ENCODE measurements at places on chromosomes 3 and 15.

GRCh38 chr3:85837402-85837801 lies 878.6 kb downstream of the CADM2 start:
- DNase-seq, result no peak

DNA sequence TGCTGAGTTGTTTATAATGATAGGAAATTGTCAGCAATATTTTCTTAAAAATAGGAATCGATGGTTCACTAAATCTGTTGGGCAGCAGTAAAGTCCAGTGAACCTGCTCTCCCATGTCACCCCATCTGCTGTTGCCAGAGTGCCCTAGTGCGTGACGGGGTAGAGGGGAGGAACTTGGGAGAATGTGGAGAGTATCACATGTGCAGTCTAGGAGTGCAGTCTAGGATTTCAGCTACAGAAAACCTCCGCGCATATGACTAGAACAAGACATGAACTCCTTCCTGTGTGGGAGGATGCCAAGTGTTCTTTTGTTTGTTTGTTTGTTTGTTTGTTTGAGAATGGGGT lies 74.6 kb upstream of the ACAD9 start:
- DNase-seq, result no peak

DNA sequence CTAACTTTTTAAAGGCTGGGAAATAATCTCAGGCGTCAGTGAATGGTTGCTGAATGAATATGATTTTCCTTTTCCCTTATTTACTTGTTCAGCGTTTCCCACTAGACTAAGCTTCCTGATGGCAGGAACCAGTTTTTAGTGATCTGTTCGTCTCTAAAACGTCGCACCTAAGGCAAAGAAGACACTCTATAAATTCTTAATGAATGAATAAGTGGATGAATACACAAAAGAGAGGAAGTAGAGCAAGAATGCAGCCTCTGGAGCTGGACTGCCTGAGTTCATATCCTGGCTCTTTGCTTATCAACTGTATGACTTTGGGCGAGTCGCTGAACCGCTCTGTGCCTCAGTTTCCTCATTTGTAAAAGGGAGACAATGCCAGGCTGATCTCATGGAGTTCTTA lies 38.7 kb downstream of the WNT7A start:
- no peak for DNase-seq

DNA sequence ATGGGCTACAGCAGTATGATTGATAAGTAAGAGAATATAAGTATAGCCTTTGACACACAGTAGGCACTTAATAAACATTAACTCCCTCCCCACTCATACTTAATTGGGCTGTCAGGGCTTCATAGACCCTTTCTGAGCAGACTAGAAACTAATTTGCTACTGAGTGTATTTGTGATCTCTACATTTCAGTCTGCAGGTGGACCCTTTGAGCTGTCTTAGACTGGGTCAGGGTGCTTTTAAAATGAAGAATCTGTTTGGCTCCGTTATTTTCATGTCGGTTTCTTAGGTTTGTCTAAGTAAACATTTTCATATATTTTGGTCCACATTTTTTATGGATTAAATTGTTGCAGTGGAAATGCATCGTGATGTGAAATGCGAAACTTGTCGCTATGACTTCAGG lies 50.3 kb upstream of the SELENOK start:
- no peak for DNase-seq

DNA sequence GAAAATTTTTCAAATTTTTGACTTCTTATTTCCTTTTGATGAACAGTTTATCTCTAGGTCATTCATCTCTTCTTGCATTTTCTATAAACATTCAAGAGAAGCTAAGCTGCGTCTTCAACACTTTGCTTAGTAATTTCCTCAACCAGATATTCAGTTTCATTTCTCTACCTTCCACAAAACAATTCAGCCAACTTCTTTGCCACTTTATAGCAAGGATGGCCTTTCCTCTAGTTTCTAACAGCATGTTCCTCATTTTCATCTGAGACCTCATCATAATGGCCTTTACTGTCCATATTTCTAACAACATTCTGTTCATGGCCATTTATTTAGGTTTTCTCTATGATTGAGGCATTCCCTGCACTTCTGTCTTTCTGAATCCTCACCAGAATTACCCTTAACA lies 90.0 kb downstream of the ARIH1 start:
- DNase-seq, result no peak

GRCh38 chr15:84661001-84661400 lies 3.0 kb upstream of the NMB start:
- DNase-seq, result no peak

DNA sequence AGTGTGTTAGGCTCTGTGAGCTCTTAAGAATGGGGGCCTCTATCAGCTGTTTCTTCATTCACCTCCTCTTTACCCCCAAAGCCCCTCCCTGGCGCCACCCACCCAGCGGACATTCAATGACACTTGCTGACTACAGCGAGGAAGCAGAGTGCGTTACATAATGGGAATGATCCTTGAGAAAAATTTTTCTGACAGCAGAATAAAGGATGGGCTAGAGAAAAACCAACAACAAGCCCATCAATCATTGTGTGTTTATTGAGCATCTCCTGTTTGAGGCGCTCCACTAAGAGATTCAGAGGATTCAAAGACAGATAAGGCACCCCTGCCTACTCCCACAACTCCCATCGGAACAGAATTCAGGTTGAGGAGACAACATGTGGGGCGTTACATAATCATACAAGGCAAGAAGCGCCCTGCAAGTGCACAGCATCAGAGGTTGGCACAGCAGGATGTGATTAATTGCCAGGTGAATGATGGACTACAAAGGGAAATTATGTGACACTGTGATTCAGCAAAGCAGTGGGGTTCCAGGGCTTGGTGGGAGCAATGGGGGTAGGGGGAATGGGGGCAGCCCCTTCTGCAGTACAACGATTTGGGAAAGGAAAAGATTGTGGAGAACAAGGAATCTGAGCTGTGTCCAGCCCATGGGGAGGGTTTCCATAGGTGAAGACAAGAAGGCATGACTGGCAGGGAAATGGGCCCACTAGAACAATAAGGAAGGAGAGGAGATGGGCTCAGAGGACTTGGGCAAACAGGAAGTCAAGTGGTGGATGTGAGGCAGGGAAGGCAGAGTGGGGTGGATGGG lies 141.3 kb upstream of the ATP2B2 start:
- DNase-seq, result no peak

GRCh38 chr15:67831363-67831762 lies 6.1 kb downstream of the SKOR1 start:
- DNase-seq, result no peak

DNA sequence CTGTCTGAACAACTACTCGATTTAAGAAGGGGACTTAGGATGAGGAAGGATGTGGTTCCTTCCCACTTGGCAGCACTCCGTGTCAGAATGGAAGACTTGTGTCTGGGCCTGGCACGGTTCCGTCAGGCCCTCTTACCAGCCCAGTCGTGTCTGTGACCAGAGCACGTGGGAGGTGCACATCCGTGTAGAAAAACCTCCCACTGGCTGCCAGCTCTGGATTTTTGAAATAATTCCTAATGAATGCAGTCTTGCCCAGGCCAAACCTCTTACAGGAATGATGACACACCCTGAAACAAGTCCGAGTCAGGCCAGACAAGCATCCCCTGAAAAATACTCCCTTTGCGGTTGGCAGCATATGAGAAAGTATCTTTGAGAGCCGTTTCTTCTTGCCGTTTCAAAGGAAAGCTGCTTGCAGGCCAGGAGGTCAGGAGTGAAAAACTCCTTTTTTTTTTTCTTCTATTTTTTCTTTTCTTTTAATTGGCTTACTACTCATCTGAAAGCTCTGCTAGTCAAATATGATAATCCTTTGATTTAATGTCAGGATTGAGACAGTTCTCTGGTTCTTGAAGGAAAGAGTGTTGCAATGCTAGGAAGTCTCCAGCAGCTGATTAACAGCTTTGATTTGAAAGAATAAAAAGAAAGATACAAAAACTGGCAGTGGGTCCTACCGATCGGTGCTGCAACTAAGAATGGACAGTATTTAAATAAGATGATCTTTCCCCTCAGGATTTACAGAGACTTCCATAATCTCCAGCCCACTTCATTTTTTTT lies 19.8 kb downstream of the IL1RAP start:
- no peak for DNase-seq

GRCh38 chr15:43792761-43793476 lies 799 bp downstream of the SERF2 start:
- DNase-seq, result peak; percentile 13

- DNase-seq, result no peak
These were observed 14.8 kb downstream of the KLHL6 start for GRCh38 chr3:183540501-183541234.

GRCh38 chr3:193899001-193899400 lies 236.9 kb upstream of the HES1 start:
- no peak for DNase-seq

DNA sequence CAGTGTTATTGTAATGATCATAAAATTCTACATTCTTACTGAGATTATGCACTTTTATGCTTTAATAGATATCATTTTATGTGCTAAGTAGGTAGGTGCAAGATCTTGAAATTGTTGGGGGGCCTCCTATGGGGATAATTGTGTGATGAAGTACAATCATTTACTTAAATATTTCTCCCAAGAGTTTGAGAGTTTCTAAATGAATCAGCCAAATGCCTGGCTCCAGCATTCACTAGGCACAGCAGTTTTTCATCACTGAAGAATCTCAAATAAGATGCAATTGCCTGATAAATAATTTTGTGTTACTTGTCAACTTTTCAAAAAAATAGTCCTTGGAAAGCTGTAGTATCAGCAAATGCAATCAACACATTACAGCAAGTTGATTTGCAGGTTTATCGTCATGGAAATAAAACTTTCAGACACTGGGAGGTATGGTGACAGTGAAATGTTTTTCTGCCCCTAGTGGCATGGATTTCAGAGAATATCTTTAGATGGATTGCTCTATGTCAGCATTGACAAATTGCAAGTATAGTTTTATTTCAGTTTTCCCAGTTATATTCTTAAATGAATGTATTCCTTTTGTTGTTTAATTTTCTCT lies 167.1 kb downstream of the NEK11 start:
- DNase-seq, result no peak

GRCh38 chr3:167852216-167852615 lies 116.7 kb downstream of the SERPINI1 start:
- DNase-seq, result no peak

GRCh38 chr15:40451527-40452158 lies 10.9 kb downstream of the BAHD1 start:
- no peak for DNase-seq

- no peak for DNase-seq
These were observed 11.8 kb downstream of the CAPN3 start for GRCh38 chr15:42371096-42371495.

- DNase-seq, result peak; percentile 40
These were observed 738 bp downstream of the YEATS2 start for GRCh38 chr3:183698318-183698751.

- no peak for DNase-seq
These were observed 230.6 kb downstream of the ZMAT3 start for GRCh38 chr3:178841011-178841410.

GRCh38 chr3:41148478-41148877 lies 50.8 kb upstream of the CTNNB1 start:
- no peak for DNase-seq

DNA sequence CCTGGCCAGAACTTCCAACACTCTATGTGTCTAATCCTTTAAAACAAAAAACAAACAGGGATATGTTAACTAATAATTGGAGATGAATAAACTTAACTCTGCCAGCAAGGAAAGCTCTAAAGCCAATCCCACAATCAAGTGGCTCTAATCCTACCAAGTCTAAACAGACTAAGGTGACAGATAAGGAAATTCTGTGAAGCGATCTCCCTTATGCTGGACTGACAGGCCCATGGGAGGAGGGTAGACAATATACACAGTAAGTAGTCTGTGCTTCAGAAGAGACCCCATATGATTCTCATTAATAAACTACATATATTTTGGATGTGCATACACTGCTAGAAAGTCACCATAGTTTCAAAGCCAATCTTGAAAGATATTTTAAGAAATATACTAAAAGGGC lies 10.1 kb downstream of the VPS13C start:
- DNase-seq, result no peak

DNA sequence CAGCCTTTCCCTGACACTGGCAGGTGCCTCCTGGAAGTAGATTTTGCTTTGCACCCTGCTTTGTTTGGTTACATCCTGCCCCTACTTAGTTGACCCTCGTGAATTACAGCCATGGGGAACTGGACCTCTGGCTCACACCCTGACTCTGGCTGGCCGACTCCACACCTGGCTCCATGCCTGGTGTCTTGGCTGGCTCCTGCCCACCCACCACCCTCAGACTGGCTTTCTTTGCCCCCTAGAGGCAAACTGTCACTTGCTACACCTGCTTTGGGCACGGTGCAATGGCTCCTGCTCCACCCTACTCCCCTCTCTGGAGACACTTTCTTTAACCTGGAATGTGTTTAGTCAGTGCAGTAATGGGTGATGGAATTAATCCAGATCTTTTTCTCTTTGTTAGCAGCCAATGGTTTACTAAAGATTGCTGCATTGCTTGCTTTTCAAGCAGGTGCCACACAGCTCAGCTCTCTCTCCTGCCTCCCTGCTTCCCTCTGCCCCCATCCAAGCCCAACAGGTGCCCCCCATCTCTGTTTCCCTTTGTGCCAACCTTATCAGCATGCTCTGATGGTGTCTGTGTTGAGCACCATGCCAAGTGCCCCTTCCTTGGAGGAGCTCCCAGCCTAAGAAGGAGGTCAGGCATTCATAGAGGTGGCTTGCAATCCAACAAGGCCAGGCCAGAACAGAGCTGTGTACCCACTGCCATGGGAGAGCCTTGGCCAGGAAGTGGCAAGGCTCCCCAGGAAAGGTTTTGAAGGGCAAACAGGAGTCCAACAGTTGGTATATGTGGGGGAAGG lies 38.4 kb downstream of the RASGRF1 start:
- no peak for DNase-seq

- no peak for DNase-seq
These were observed 79.5 kb downstream of the CHRD start for GRCh38 chr3:184459355-184459754.

- DNase-seq, result no peak
These were observed 38.4 kb upstream of the BFSP2 start for GRCh38 chr3:133361435-133361834.

DNA sequence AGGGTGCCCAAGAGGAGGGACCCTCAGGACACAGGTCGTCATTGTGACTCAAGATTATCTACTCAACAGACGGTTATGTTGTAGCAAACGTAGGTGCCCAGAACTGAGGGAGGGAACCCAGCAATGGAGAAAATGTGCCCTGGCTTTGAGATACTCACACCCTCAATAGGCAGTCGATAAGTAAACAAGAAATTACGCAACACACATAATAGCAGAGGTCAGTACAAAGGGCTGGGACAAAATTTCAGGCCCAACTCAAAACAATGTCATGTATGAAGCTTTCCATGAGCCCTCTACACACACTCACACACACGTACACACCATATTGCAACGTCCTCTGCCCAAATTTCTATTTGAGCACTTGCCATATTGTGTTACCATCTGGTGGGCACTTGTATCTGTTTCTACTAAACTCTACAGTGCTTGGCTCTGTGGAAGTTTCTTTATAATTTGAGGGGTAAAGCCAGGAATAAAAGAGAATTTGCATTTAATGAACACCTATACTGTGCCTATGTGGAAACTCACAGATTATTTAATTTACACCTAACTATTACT lies 114.6 kb upstream of the TRIM42 start:
- DNase-seq, result no peak

- DNase-seq, result no peak
These were observed 114.9 kb downstream of the GMNC start for GRCh38 chr3:190747571-190747970.

- no peak for DNase-seq
These were observed 255.7 kb downstream of the ARRDC4 start for GRCh38 chr15:98216166-98216565.

GRCh38 chr15:47971637-47972036 lies 149.2 kb upstream of the SLC24A5 start:
- DNase-seq, result no peak

All from endothelial cell (in vitro differentiated cells).